Brain pericyte (primary cell): ENCODE measurements at places on chromosomes 4 and X.

DNA sequence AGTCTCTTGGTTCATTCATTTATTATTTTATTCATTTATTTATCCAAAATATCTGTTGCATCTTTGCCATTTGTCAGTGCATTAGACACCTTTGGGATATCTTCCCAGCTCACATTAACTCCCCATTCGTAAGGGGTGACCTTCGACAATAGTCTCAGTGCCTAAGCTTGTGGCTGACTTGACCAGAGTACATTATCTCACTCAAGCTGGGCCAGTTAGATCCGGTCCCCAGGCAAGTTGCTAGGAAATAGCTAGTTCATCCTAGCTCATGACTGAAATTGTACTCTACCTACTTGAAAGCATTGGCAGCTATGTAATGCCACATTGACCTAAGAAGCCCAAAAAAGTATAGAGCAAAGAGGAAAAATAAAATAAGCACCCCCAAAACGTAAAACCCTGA, 165.3 kb downstream of the FBXO8 start:
- DNase-seq = no peak

- DNase-seq = no peak
Observed at GRCh38 chr4:55539658-55540057, 7.1 kb downstream of the CLOCK start.

DNA sequence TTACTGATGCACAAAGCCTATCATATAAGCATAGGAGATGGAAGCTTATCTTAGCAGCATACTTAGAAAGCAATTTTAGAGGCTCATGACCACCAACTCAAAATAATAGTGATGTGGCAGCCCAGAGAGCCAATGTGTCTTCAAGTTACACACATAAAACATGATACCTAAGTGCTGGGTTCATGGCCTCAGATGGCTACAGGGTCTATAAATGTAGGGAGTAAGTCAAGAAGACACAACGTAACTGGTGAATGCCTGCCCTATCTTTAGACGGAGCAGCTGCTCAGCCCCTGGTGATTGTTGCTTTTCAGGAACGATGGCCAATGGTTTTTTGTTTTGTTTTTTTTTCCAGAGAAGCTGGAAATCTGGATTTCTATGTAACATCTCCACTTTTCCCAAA, 42.8 kb downstream of the RNF150 start:
- DNase-seq = no peak

DNA sequence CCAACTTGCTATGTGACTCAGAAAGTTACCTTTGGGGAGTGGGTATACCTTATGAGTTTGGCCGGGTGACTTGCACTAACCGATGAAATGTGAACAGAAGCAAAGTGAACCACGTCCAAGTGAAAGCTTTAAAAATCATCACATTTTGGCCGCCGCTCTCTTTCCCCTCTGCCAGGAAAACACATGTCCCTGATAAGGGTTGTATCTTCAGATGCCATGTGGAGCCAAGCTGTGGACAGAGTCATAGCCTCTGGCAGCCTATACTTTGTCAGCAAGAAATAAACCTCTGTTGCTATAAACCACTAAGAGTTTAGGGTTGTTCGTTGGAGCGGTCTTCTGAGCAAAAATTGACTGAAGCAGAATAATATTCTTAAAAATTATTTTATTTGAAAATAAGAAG, 92.3 kb downstream of the PRDM5 start:
- no peak for DNase-seq

- DNase-seq = no peak
Observed at GRCh38 chr4:2350982-2351381, 67.5 kb downstream of the ZFYVE28 start.

- DNase-seq = no peak
Observed at GRCh38 chr4:4455210-4455865, 68.4 kb downstream of the NSG1 start.

GRCh38 chr4:13378973-13379759, 105.0 kb downstream of the RAB28 start:
- DNase-seq = no peak

- DNase-seq = no peak
Observed at GRCh38 chrX:20056704-20057103, 60.0 kb downstream of the MAP7D2 start.

DNA sequence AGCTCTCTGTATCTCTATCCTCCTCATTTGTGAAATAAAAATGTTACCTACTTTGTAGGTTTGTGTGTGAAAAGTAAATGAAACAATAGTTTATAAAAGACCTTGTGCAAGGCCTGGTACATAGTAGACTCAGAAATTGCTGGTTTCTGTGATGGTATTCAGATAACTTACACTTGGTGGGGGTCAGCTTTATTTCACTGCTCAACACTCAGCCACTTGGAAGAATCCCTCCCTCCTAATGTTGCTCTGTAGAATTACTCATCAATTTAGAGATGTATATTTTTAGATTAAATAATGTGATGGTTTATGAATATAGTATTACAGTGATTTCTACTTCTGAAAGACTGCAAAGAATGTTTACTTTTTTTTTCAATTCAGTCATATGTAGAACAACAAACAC, 32.7 kb downstream of the SMARCAD1 start:
- no peak for DNase-seq

DNA sequence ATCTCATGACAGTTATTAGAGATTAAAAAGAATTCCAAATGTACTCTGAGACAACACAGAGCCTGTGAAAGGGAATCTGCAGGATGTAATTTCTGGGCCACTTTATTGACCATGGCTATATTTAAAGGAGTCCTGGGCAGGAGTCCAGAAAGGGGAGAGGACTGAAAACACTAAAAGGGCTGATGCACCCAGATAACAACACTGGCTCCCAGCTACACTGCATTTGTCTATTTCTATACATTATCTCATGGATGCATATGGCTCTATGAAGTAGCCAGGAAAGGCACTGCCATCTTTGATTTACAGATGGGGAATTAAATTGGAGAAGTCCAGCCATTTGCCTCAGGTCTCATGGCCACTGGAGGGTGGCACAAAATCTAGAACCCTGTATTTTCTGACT, 56.0 kb downstream of the MED28 start:
- no peak for DNase-seq

DNA sequence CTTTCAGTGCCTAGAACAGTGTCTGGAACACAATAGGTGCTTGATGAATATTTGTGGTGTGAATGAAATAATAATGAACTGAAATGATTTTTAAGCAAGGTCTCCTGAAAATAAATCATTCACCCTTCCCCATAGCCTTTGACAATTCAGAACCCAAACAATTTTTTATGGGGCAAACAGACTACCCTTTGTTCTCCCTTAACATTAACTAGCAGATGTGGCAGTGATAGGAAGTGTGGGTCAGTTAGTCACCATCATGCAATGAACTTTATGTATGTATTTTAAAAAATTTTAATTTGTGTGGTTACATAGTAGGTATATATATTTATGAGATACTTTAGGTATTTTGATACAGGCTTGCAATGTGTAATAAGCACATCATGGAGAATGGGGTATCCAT, 27.2 kb upstream of the CD40LG start:
- DNase-seq = no peak

- DNase-seq = no peak
Observed at GRCh38 chrX:63434206-63434605, 83.1 kb upstream of the SPIN4 start.

- DNase-seq = no peak
Observed at GRCh38 chrX:63613531-63614028, 171.4 kb downstream of the ARHGEF9 start.

- DNase-seq = no peak
Observed at GRCh38 chr4:73181231-73181630, 77.4 kb downstream of the ANKRD17 start.

DNA sequence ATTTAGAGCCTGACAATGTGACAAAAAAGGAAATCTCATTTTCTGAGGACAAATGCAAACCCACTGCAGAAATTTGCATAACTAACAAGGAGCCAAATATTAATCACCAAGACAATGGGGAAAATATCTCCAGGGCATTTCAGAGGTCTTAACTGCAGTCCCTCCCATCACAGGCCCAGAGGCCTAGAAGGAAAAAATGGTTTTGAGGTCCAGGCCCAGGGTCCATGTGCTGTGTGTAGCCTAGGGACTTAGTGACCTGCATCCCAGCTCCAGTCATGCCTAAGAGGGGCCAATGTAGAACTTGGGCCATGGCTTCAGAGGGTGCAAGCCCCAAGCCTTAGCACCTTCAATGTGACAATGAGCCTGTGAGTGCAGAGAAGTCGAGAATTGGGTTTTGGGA, 44.2 kb downstream of the P2RY10 start:
- no peak for DNase-seq

- DNase-seq = no peak
Observed at GRCh38 chr4:16884673-16885460, 13.6 kb downstream of the LDB2 start.

DNA sequence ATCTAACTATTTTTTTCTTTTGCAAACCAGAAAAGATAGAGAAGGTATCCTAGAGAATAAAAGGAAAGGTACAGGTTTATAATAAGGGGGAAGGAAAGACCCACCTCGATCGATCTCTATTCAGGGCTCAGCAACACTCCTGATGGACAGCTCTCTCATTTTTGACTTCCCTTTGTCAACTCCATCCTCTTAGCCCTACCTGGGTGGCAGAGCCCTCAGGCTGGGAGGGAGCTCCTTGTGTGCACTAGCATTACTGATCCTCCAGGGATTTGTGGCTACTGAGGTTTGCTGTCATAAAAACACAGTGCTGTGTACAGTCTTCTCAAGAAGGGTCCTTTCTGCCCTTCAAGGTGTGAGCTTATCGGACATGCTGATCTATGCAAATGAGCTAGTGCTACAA, 111.0 kb downstream of the MID1 start:
- no peak for DNase-seq

DNA sequence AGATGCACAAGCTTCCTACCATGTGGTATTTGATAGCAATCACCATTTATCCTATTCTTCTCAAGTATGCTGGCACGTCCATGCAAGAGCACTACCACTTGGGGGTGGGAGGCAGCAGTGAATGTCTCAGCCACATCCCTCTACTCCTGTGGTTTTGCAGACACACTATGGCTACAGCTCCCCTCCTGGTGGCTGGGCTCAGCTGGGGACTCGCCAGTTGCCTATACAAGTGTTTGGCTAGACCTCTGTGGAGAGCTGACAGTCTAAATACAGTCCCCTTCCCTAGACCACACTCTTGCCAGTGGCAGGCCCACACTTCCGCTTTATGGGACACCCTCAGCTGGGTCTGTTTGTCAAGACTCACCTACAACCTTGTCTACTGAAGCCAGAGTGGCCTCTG, 53.2 kb downstream of the ADGRA3 start:
- no peak for DNase-seq

DNA sequence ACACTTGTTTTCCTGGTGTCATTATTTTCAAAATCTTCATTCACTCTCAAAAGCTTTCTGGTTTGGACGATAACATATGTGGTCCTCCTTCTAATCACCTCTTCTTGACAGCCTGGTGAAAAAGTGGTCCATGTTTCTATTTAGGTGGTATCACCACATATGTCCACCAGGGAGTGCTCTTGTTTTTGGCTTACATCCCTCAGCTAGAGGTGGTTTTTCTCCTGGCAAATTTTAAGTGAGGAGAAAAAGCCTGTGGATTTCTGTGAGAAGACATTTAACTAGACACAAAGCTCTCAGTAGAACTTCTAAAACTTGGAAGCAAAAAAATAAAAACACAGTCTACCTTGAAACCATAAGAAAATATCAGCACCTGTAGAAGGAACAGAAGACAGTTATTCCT, 58.0 kb upstream of the FRMPD4 start:
- DNase-seq = no peak

DNA sequence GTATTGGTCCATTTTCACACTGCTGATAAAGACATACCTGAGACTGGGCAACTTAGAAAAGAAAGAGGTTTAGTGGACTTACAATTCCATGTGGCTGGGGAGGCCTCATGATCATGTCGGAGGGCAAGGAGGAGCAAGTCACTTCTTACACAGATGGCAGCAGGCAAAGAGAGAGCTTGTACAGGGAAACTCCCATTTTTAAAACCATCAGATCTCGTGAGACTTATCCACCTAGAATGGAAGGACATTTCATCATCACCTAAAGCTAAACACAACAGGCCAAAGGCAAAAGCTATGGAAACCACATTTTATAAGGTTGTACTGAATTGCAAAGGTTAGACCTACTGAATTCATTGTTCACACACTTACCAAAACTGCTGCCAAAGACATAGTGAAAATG, 6.0 kb upstream of the SLC25A43 start:
- DNase-seq = no peak

DNA sequence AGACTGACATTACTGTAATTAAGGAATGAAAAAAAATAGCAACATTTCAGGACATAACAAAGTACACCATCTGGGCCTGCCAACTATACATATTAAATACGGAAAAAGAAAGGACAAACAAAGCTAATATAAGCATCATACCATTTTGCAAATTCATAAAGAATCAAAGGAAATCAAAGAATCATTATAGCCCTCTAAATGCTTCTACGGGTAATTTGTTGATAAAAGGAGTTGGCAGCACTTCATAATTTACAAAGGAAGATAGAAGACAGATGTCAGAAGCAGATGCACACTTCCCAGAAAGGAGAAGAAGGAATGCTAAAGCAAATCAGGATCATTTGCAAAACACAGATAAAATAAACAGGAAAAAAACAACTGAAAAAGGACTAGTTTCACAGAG, 1757.3 kb downstream of the PCDH7 start:
- no peak for DNase-seq

- no peak for DNase-seq
Observed at GRCh38 chr4:96356591-96357370, 516.9 kb downstream of the PDHA2 start.

GRCh38 chrX:77786365-77786680, 307 bp upstream of the ATRX start:
- no peak for DNase-seq

GRCh38 chrX:67587946-67588624, 44.3 kb downstream of the AR start:
- DNase-seq = no peak

GRCh38 chr4:176030391-176030790, 35.2 kb upstream of the WDR17 start:
- DNase-seq = no peak

DNA sequence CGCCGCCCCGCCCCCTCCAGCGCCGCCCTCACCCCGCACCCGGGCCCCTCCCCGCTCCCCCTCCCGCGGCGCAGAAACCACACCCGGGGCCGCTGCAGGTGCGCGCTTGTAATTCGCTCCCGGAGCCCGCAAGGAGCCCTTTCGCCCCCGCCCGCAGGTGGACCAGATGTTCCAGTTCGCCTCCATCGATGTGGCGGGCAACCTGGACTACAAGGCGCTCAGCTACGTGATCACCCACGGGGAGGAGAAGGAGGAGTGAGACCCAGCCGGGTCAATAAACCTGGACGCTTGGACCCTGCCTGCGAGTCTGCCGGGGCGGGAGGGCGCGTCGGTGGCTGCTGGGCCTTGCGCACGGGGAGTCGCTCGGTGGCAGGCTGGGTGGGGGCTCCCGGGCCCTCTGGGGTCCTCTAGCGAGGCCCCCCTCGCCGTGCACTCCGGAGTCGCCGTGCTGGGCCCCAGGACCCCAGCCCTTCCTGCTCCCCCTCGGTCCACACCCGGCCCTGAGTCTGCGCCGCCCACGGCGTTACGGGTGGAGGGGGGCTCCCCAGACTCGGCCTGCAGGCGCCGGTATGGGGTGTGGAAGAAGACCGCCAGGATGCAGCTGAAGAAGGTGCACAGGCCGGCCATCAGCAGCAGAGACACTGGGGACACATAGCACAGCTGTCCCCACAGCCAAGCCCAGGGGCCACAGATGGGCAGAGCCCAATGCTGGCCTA, 7.1 kb downstream of the SLC49A3 start:
- no peak for DNase-seq
